Activated T-cell treated with anti-CD3 and anti-CD28 coated beads, Interleukin-2, amount 50 U/mL, for 24 hours (primary cell): ENCODE measurements at places on chromosomes 12 and 14.
A peak's percentile ranks its signal among the peaks of the same experiment; 100 is the strongest.

- no peak for DNase-seq
Observed at GRCh38 chr14:68094158-68094557, 274.6 kb downstream of the RAD51B start.

DNA sequence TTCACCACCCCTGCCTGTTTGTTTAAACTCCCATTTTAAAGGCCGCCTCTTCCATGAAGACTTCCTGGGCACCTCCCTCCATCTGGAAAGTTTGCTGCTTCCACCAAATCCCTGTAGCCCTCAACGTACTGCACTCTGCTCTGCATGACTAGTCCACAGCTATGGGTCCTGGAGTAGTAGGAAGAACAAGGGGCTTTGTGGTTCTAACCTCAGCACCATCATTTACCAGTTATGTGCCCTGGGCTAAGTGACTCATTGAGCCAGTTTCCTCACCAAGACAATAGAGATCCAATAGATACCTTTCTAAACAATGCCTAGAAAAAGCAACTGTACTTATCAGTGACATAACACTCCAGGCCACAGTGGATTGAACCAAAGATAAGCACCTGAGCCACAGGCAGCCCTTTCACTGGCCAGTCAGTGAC is 8.5 kb upstream of the LTBP2 start:
- peak; percentile 37 for DNase-seq

DNA sequence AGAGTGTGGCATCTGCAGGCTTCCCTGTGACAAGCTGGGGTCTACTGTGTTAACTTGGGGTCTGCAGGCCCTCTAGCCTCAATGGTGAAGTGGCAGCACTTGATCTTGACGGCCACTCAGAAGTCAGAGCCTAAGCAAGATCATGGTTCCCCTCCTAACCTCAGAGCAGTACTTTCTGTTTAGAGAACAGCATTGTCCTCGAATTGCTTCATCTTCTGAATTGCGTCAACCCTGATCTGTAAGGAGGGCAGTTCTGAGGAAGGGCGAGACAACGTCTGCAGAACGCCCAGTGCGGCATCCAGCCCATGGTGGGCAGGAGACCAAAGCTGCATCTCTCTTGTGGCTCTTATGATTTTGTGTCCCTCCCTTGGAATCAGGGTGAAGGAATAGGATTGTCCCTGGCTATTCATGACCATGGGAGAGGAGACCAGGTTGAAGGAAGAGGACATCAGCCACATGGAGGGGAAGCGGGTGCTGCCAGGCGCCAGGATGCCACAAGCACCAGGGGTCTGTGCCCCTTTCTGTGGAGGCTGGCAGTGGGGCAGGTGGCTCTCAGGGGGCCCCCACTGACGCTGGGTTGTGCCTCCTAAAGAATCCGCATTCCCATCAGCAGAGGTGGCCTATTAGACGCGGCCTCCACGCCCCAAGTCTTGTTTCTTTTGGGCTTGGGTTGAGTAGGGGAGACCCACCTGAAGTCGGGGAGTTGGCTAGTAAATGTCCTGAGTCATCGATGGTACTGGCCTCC is 2.2 kb downstream of the SERPINA9 start:
- DNase-seq, result no peak

DNA sequence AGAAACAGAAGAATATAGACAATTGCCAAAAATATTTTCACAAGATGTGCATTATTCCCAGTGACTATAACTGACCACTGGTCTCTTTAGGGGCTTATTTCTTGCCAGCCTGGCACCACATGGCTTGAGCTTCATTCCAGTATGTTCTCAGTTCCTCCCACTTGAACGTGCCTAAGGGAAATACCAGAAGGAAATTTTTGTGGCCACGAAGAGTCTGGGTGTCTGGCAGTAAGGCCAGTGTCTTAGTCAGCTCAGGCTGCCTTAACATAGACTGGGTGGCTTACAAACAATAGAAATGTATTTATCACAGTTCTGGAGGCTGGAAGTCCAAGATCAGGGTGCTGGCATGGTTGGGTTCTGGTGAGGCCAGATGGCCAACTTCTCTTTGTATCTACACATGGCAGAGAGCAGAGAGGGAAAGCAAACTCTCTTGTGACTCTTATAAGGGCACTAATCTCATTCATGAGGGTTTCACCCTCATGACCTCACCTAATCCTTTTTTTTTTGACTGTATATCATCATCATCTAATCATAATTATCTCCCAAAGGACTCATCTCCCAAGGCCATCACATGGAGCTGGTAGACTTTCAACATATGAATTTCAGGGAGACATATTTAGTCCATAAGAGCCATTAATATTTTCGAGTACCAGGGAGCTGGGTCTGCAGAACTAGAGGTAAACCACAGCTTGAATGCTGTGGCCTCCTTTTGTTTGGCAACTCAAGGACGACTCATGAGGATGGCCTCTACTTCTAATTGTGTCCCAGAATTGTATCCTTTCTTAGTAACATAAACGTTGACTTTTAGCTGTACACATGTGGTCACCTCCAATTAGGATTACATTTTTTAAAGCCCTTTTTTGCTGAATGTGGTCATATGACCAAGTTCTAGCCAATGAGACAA is 5.1 kb upstream of the SMOC1 start:
- DNase-seq, result no peak

GRCh38 chr14:64711039-64711438 is 6.8 kb downstream of the PLEKHG3 start:
- no peak for DNase-seq

GRCh38 chr12:109089683-109090082 is 3.6 kb downstream of the ALKBH2 start:
- no peak for DNase-seq

GRCh38 chr14:68885226-68886108 is 92.6 kb upstream of the ZFP36L1 start:
- DNase-seq, result no peak

DNA sequence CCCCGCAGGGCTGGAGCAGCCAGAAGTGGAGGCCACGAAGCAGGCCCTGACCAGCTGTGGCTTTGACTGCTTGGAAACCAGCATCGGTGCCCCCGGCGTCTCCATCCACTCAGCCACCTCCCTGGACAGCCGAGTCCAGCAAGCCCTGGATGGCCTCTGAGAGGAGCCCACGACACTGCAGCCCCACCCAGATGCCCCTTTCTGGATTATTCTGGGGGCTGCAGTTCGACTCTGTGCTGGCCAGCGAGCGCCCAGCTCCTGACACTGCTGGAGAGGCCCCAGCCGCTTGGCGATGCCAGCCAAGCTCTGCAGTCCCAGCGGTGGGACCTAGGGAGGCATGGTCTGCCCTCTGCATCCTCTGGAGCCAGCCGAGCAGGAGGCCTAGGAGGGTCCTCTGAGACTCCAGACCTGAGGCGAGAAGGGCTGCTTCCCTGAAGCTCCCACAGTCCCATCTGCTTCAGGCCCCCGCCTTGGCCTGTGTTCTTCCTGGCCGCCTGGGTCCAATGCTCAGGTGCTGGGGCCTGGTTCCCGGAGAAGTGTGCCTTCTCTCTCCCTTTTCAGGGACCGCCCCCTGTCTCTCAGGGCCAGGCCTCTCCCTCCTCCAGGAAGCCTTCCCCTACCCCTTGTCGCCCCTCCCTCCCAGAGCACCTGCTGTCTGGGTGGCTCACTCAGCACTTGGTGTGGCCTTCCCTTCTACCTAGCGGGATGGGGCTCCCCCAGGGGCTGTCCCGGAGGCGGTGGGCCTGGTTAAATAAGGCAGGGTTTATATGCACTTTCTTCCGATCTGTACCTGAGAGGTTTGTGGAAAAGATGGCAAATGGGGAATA is 23.0 kb downstream of the MVK start:
- no peak for DNase-seq

GRCh38 chr12:27534060-27534764 is 10.2 kb downstream of the PPFIBP1 start:
- DNase-seq, result no peak

DNA sequence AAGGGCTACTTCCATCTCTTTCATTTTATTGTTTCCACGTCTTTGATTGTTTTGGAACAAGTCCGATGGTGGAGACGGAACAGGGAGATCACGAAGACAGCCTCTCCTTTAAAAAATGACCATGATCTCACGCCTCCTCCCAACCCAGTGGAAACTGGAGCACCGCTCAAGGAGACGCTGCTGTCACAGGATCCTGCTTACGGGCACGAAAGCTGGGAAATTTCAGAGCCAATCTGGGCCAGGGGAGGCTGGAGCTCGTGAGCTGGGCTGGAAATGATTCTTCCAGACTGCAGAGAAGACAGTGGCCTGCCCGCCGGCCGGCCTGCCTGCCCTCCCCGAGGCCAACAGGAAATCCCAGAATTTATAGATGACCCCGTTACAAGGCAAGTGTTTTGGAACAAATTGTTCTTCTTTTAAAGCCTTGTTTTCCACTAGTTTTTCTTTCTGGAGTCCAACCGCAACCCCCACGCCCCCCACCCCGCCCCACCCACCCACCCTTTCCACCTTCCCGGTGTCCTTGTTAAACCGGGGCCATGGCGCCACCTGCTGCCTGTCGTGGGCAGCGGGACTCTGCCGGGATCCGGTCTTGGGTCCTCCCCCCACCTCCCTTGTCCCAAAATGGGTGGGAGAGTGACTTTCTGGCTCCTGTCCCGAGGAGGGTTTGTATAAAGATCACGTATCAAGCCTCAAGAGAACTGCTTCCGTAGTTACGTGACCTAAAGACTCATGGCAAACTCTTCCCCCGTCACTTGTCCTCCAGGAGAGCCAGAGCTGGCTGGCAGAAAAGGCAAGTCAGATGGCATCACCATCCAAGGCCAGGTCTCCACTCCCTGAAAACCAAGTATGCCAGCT is 40.3 kb downstream of the MAP1LC3B2 start:
- DNase-seq, result peak; percentile 79
